ENCODE measurements at places on chromosomes 7 and 10.

DNA sequence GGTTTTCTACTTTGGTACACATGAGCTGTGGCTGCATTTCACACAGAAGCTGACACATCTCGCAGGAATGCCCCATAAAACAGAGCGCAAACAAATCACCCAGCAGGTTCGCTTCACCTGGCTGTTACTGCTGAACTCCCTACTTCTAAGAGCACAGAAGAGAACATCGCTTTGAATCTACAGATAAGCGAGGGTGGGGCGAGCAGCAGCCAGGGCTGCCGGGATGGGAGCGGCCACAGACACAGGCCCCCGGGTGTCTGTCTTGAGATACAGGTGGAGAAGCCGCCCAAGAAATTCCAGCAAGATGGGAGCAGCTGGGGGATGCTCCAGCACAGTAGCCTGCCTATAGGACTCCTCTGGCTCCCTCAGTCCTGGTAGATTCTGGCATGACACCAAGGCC is 27.4 kb downstream of the OGDHL start:
- no peak for DNase-seq

GRCh38 chr10:110751850-110752249 is 107.7 kb downstream of the RBM20 start:
- no peak for DNase-seq

- no peak for DNase-seq
These were observed 75.6 kb upstream of the SMNDC1 start for GRCh38 chr10:110380293-110380692.

GRCh38 chr10:58840840-58841435 is 328.3 kb downstream of the BICC1 start:
- DNase-seq = no peak

- DNase-seq = no peak
These were observed 45.7 kb upstream of the GPR37 start for GRCh38 chr7:124811341-124811740.
